ENCODE measurements at places on chromosomes 4 and X.

DNA sequence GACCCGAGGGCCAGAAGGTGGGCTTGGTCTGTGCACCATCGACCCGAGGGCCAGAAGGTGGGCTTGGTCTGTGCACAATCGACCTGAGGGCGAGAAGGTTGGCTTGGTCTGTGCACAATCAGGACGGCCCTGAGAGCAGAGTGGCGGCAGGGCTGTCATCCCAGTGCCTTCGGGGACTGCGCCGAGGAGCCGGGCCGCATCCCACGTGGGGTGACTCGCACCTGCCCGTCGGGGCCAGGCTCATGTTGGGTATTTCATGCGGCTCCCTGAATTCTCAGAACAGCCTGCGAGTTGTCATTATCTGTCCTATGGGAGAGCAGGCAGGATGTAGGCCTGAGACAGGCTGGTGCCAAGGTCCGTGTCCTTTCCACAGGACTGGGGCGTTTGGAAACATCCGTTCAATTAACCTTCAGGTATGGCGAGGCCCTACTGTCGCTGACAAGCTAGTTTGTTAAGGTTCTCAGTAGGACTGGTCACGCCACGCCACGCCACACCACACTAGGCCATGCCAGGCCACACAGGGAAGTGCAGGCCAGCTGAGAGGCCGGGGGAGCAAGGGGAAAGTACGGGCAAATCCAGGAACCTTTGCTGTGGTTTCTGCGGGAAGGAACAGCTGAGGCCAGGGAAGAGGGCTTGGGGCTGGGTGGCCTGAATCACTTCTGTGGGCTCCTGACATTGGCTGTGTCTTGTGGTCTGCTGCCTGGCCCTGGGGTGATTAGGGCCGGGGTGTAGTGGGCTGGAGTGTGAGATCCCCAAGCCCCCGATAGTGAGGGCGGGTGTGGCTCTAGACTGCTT is 182.9 kb downstream of the AFAP1 start:
- no peak for DNase-seq

GRCh38 chr4:6941796-6942195 is 32.2 kb downstream of the TBC1D14 start:
- no peak for DNase-seq

DNA sequence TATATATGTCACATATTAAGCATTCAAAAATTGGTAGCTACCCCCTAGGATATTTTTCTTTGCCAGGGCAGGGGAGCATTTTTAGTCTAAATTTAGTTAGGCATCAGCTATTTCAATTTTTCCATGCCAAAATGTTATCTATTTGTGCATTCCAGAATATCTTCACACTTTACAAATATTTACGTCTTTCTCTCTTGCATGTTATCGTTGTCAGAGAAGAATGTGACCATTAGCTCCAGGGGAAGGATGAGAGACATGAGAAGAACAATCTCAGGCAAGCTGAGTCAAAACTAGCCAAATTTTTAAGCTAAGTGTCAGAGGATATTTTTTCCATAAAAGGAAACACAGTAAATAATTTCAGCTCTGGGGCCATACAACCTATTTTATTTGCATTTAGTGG is 885.0 kb upstream of the EPHA5 start:
- DNase-seq, result no peak

- DNase-seq, result no peak
These were observed 43.9 kb upstream of the UGT2B15 start for GRCh38 chr4:68714400-68714799.

DNA sequence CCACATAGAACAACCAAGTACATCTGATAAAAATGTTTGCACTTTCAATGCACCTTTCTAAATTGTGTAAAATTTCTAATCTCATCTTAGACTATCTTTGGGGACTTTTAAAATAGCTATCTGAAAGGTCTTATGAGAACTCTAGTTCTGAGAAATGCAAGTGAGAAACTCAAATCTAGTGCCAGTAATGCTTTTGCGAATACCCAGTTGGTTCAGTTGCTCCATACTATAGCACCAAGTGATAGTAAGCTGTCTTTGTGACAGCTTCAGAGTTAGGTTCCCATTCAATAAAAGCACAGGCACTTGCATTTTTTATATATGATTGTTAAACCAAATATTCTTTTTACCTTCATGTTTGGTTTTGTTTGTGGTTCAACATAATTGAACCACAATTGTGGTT is 4.5 kb upstream of the ITM2A start:
- no peak for DNase-seq

GRCh38 chrX:42237956-42238355 is 314.6 kb upstream of the CASK start:
- no peak for DNase-seq

GRCh38 chr4:152100379-152101201 is 339.8 kb upstream of the GATB start:
- peak; percentile 45 for DNase-seq

GRCh38 chrX:103687073-103687695 is 685 bp upstream of the MORF4L2 start:
- peak; percentile 69 for DNase-seq

DNA sequence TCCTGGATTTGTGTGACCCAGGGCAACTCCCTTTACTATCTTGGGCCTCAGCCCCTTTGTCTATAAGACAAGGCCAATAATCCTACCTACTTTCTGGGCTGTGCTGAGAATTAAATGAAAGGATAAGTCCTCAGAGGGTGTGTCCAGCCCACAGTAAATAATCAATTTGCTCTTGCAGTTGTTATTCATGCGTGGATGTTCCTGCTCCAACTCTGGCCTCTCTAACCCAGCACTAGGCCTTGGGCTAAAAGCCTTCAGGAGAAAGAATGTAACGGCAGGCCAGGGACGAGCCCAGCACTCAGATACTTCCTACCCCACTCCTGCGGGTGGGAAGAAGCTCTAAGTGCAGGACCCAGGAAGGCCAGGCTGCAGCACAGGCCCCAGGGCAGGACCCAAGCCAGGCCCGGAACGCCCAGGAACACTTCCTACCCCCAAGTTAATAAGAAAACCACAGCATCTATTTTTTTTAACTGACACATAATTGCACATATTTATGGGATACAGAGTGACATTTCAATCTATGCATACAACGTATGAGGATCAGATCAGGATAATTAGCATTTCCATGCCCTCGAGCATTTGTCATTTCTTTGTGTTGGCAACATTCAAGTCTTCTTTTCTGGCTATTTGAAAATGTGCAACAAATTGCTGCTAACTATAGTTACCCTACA is 179.6 kb upstream of the RBPJ start:
- DNase-seq, result no peak

DNA sequence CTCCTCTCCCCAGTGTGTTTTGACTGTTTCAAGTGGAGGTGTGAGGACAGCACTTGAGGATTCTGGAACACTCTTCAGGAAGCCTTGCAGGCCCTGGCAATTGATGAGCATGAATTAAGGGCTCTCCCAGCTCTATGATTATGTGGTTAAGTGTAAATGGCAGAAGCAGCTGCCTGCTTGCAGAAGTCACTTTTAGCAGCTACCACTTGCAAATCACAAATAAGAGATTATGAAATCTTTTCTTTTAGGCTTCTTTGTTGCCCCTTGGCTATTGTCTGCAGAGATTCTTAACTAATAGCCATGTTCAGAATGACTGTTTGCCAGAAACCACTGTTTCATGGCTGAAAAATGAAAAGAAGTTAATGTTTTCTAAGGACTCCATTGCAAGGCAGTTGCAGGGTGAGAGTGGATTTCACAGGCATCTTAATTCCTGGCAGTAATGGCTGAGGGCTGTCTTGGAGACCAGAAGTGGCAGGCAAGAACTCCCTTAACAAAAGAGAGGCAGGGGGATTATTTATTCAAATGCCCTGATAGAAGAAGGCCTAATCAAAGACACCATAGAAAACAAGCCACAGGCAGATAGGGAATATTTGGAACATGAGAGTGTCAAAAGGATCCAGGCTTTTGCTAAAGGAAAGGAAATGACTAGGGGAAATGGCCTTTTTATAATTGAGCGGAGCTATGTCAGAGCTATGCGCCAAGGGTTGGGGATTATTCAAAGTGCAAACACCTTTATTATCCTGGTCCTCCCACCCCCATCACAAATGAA is 8.3 kb upstream of the HOPX start:
- DNase-seq, result no peak

- DNase-seq, result no peak
These were observed 622.7 kb downstream of the PCDH18 start for GRCh38 chr4:136909626-136910025.

DNA sequence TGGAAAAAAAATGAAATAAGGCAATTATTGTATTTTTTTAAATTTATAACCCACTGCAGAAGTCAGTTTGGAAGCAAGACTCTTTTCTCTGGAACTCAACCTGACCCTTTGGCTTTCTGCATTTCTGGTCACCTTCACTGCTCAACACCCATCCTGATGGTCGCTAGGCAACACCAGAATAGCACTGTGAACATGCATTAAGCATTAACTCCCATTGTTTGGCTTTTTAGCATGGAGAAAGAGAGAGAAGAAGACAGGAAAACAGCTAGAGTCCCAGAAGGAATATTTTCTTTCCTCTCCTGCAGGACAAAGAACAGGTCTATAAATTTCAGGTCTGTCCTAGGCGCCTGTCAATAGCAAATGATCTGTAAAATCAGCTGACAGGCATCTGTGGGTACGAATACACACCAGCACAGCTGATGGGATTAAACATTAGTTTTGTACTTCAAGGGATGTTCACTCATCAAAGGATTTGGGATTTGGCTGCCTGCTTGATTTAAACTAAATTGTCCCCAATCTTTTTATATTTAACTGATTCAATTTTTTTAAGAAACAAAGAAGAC is 137.2 kb upstream of the ETNPPL start:
- no peak for DNase-seq

DNA sequence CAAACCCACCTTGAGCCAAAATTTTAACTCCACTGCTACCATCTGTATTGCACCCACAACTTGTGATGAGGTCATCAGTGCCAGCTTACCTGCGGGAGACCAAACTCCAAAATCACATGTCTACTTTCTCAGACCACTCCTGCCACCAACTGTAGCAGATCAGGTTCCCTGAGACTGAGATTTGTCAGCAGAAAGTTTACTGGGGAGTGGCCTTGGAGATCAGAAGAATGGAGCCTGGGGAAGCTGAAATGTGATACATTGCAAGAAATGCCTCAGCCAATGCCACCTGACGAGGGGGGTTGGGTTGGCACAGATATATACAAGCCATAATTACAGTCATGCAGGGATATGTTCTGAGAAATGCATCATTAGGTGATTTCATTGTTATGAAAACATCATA is 19.1 kb downstream of the HAUS3 start:
- DNase-seq, result no peak

GRCh38 chr4:27055221-27055760 is 194.7 kb downstream of the STIM2 start:
- DNase-seq, result no peak

- no peak for DNase-seq
These were observed 7.2 kb downstream of the SH3BP2 start for GRCh38 chr4:2799971-2800690.

DNA sequence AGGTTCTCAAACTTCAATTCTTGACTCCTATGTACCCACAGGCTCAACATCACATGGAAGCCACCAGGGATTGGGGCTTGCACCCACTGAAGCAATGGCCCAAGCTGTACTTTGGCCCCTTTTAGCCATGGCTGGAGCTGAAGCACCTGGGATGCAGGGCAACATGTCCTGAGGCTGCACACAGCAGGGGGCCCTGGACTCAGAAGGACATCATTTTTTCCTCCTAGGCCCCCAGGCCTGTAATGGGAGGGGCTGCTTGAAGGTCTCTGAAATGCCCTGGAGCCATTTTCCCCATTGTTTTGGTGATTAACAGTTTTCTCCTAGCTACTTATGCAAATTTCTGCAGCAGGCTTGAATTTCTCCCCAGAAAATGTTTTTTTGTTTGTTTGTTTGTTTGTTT is 465.1 kb upstream of the PCDH10 start:
- DNase-seq, result no peak

- DNase-seq, result no peak
These were observed 45.3 kb upstream of the PJA1 start for GRCh38 chrX:69210581-69210980.

GRCh38 chrX:43958529-43958928 is 14.7 kb downstream of the NDP start:
- DNase-seq, result no peak

GRCh38 chrX:17470136-17470535 is 95.1 kb downstream of the NHS start:
- no peak for DNase-seq

GRCh38 chr4:100949350-100949935 is 397.9 kb downstream of the PPP3CA start:
- no peak for DNase-seq

GRCh38 chrX:154738011-154738738 is 12.7 kb downstream of the GAB3 start:
- DNase-seq, result no peak

- DNase-seq, result no peak
These were observed 57.1 kb downstream of the ENPEP start for GRCh38 chr4:110532901-110533589.

DNA sequence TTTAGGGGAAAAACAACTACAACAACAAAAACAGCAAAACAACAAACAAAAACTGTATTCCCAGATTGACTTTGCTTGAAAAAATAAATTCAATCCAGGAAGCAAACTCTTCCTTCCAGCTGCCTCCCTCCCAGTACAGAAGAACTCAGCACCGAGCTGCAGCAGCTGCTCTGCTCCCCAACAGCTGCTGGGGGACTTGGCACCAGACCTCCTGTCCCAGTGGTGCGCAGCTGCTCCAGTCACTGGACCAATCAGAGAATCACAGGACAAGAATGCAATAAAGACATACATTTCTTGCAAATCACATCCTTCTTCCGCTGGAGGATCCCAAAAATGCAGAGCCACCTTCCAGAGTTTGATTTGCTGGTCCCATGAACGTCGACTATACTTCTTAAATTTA is 11.8 kb upstream of the FAM53A start:
- DNase-seq, result no peak

DNA sequence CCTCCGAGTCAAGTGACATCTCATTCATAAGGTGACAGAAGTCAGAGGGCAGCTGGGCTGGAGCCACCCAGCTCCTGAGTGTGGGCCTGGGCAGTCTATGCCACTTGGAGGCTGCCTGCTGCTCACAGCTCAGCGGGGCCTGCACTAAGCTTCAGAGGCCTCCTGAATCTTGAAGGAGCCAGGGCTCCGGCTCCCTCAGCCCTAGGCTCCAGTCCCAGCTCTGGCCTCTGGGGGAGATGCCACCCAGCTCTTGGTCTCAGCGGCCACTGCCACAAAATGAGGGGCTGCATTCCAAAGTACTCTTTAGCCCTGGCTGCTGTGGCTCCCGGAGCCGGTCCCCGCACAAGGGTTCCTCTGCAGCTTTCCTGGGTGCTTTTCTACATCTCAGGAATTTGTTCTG is 32.7 kb upstream of the PSAPL1 start:
- DNase-seq, result no peak

- no peak for DNase-seq
These were observed 509.6 kb upstream of the FAM241A start for GRCh38 chr4:111635646-111636045.

DNA sequence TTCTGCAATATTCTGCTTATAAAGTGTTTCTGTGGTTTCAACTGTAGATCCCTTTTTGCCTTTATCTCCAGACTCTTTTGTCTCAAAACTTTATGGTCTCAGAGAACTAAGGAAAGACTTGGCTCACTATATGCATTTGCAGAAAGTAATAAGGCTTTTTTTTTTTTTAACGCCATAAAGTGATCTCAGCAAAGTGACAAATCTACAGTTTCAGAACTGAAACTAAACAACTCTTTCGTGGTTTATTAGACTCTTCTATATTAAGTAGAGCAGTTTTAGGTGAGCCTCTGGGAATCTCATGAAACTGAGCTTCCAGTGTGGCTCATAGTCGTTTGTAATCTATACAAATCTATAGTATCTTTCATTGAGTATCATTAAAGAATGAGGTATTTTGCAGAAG is 15.3 kb downstream of the ATP7A start:
- DNase-seq, result no peak
